ENCODE measurements at places on chromosomes 6 and 20.

- no peak for DNase-seq
These were observed 10.7 kb upstream of the CLPSL2 start for GRCh38 chr6:35765739-35766138.

DNA sequence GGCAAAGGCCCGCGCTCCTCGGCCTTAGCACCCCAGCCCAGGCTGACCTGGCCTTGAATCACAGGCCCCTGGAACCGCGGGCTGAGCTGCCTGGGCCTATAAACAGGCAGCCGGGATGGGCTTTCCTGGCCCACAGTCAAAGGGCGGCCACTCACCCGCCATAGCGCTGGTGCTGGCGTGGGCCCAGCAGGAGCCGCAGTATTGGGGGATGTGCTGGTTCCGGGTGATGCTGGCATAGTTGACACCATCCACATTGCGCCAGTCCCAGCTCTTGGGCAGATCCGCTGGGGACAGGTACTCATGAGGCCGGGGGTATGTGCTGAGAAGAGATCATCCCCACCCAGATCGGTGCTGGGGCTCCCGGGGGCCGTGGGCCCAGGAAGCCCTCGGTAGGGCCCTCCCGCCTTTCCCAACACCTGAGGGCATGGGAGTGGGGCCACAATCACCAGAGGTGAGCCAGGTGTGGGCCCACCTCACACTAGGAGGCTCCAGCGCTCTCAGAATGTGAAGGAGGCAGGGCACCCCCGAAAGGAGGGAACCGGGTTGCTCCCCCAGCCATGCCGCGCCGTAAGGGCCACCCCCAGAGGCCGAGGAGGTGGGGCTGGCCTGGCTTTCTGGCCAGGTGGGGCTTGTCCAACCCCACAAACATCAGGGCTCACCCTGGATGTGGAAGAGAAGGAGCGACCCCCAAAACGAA is 739 bp downstream of the CTSZ start:
- no peak for DNase-seq

GRCh38 chr6:43982084-43982625 is 145.1 kb downstream of the MRPL14 start:
- no peak for DNase-seq

GRCh38 chr20:24859539-24859938 is 89.5 kb upstream of the CST7 start:
- DNase-seq = no peak

DNA sequence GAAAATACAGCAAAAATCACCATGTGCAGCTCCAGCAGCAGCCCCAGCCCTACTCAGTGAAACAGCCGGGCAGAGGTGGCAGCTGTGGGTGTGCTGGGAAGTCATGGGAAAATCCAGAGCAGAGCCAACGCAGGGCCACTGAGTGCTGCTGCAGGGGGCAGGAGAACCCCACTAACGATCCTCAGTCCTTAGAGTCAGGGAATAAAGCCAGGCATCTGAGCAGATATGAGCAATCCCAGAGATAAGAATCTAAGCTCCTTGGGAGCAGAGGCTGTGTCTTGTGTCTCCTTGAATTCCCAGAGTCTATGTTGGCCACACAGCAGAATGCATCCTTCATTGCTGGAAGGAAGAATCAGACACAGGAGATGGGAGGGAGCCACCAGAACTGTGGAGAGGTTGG is 493.1 kb upstream of the MAP3K7 start:
- no peak for DNase-seq

- DNase-seq = no peak
These were observed 136.3 kb downstream of the MRPL14 start for GRCh38 chr6:43990627-43991619.

DNA sequence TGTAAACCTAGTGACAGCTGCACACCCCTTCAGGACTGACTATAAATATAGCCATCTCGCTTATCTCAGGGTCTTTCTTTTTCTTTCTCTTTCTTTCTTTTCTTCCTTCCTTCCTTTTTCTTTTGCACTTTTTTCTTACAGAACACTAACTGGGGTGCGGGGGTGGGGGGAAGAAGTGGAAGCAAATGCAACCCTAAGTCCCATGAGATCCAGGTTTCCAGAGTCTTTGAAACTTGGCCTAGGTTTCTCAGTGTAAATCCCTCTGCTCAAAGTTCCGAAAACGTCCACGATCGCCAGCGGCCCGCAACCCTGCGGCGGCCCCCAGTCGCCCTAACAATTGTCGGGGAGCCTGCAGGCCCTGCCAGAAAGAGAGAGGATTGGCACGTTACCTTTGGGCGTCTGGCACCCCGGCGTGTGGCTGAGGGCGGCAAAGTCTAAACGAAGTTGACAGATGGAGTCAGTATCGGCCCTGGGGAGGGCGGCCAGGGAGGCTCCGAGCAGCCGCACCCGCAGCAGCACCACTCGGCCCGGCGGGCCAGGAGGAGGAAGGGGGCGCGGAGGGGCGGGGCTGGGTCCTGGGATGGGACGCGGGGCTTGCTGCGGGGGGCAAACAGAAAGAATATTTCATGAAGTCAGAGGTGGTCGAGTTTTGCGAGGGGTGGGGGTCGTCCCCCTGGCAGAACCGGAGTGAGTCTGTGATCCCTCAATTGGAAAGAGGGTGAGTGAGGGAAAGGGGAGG is 577 bp upstream of the FOXF2 start:
- no peak for DNase-seq

DNA sequence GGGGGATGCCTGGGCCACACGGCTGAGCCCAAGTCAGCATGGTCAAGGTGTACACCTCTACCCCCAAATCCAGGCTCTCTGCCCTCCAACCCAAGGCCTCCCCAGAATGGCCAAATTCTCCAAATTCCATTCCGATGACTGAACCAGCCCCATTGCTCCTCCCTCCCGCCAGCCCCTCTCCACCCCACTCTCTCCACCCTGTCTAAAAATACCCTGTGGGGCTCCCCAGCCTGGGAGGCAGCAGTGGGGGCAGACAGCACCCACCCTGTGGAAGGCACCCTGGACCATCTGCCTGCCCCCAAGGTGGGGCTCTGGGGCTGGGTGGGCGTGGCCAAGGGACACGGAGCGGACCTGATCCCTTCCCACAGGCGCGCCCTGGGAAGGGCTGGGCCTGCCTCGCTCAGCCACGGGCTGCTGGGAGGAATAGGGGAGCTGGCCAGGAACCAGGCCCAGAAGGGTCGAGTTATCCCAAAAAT is 11.4 kb downstream of the TEAD3 start:
- no peak for DNase-seq

GRCh38 chr20:63166193-63167020 is 49.5 kb downstream of the YTHDF1 start:
- DNase-seq = no peak

DNA sequence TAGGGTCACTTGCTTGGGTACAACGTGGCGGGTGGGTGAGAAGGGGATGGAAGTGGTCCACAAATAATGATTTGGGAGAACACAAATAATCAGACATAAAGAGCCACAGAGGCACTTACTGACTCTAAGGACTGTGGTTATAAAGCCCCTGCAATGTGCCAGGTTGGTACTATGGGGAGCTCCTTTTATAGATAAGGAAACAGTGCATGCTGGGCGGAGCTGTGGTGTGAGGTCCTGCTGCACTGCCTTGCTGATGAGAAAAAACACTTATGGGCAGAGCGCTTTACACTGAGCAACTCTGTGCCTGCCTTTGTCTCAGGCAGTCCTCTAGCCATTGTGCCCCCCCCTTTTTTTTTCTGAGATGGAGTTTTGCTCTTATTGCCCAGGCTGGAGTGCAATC is 29.1 kb upstream of the SCRT2 start:
- DNase-seq = no peak

DNA sequence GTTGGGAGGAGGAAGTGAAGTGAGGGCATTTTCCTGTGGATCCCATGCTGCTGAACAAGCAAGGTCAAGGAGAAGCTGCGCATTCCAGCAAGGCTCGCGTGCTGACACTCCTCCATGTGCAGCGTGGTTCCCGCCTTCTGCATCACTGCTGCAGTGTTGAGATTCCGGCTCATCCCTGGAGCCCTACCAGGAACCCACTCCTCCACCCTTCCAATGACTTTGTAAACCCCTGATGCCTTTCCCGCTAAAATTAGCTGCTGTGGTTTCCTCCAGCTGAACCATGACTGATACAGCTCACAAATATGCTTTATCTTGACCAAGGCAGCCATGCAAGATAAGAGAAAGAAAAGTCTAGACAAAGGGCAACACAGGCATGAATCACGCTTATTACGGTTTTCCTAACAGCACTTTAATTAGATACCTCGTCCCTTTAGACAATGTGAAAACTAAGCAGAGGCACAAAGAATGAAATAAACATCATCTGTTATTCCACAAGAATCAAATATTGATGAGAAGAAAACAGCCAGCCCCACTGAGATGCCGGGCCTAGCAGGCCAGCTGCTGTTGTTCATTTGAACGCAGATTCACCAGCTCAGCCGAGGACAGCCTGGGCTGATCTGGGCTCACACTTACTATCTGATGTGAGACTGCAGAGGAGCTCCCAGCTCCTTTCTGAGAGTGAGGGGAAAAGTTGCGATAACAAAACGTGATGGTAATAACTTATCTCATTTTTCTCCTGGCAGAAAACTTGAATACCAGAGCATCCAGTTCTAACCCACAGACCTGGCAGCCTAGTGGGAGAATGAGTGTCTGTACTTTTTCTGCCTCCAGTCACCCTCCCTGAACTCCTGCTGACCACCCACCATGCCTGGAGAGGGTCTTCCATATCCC is 14.2 kb upstream of the BNIP5 start:
- DNase-seq = no peak

DNA sequence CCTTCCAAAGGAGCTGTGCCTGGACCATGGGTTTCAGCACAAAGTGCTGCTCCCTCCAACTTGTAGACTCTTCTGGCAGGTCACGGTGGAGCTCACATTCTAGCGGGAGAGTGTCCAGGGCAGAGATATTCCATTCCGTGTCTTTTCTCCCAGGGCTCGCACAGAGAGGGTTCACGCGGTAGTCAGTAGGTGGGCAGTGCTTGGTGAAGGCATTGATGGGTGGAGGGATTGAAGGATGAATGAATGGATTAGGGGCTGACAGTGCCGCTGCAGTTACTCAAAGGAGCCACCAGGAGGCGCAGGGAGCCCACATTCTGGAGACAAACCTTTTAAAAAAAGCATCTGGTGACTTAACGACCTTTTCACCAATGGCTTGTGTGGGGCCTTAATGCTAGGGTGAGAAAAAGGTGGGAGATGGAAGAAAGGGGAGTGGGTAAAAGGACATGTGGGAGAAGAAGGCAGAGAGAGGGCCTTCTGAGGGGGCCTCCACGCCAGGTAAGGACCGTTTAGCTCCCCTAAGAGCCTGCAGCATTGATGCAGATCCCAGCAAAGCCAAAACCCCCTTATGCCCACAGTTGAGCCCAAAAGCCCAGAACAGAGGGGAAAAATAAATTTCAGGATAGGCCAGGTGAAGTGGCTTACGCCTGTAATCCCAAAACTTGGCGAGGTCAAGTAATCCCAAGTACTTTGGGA is 17.5 kb upstream of the FAM110A start:
- peak; percentile 55 for DNase-seq

DNA sequence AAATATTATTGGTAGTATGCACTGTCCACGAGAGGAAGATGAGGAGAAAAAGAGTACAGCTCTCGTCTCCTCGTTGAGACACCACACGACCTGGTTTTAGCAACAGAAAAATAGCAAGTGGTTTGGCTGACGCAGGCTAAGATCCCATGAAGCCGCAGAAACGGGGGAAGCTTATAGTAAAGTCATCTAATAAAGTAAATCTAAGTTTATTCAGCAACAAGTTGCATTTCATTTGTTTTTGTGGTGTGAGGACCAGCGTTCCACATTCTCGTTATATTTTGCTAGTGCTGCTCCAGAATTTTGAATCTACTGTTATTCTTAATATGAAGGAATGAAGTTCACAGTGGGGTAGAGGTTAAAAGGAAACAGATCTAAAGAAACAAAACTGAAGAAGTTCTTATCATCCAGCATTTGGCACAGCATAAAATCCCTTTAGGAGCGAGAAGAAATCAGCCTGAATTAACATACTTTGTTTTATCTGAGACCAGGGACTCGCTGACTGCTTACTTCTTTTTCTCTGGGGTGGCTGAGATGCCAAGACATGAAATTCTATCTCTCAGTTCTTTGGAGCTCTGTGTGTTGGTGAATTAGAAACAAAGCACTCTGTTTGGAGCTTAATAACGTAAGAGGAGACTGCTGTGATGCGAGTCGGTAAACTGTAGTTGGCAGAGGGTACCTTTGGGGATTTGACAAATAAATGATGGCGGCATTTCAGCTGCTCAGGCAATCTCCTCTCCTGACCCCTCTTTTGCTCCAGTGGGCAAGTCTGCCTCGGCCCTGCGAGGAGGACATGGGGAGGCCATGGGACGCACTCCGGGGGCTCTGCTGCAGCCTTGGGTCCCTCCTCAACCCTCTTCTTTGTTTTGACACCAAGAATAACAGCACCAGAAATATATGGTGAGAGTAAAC is 24.9 kb upstream of the IRF4 start:
- no peak for DNase-seq

DNA sequence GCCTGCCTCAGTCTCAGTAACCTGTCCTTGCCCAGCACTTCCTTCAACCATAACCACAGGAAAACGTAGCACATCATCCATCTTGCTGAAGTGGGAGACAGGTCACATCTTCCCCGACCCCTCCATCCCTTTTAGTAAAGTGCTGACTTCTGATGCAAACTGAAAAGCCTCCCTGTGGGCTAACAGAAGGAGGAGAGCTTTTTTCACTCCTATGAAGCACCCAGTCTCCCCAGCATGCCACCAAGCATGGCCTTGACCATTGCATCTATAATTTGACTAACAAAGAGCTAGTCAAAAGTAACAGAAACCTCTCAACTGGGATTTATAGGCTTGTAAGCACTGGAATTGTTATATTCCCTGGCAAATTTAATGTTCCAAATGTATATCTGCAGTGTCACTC is 288.9 kb upstream of the IRAK1BP1 start:
- DNase-seq = no peak

DNA sequence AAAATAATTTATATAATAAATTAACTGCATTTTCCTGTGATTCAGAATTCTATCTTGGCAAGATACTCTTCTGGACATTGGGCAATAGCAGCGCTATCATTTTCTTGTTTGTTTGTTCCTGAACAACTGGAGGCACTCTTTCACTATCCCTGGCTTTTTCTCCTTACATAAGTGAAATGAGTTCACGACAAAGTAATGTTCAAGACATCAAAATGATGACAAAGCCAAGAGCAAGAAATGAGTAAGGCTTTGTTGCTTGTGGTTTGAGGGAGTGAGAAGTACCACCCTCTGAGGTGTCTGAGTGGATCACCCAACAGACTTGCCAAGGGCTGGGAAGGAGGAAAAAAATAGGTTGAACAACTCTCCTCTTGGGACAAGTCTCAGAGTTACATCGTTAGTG is 466.6 kb upstream of the JAG1 start:
- DNase-seq = no peak

DNA sequence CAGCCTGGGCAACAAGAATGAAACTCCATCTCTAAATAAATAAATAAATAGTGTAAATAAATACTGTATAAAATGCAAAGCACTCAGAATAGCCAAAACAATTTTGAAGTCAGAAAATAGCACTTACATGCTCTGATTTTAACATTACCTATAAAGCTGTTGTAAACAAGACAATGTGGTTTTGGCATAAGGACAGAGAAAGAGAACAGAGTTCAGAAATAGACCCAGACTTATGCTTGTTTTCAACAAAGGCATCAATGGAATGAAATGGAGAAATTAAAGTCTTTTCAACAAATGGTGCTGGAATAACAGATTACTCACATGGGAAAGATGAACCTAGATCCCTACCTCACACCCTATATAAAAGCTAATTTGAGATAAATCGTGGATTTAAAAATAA is 10.4 kb downstream of the ACAT2 start:
- DNase-seq = no peak

All from T-helper 2 cell treated with Interferon-gamma antibody and Interleukin-4, amounts not matched to agents 5 μg/mL and 100 μg/mL, for 36 hours (primary cell).